ENCODE measurements at places on chromosomes 11 and 22.

DNA sequence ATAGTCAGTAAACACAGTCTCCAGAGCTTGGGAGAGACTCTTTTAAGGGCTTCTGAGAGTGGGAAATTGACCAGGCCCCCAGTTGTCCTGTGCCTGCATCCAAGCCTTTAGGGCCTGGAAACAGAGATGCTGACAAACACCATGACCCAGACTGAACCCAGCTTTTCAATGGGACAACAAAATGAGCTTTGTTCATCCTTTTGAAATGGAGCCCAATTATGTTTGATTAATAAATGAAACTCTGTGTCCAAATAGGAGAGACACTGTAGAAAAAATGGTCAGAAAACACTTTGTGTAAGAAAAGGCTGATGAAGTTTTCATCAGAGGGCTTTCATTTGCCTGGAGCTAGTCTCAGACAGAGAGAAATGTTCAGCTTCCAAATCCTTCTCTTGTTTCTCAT, 146.0 kb downstream of the RRAS2 start:
- no peak for DNase-seq

- no peak for DNase-seq
Measured at GRCh38 chr22:32411402-32411801, 645 bp downstream of the RTCB start.

DNA sequence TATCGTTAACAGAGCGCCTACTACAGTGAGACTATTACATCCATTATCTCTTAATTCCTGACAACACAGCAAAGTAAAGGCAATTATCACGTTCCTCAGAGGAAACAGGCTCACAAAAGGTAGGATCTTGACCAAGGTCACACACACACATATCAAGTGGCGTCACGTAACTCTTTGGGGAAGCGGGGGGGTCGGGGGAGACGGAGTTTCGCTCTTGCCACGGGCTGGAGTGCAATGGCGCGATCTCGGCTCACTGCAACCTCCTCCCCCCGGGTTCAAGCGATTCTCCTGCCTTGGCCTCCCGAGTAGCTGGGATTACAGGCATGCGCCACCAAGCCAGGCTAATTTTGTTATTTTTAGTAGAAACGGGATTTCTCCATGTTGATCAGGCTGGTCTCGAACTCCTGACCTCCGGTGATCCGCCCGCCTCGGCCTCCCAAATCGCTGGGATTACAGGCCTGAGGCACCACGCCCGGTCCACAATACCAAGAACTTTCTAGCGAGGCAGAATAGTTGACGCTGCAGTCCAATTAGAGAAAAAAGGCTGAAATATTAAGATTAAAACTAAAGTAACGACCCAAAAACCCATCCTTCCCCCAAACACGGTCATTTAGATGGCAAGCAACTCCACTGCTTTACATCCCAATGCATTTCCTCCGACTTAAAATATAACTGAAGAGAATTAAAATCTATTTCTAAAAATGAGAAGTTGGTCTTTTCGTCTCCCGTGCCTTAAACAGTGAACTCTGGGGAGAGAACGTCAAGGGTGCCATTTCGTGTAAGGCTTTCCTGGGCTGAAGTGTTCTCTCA, 1.2 kb downstream of the DDX17 start:
- peak; percentile 45 for DNase-seq

DNA sequence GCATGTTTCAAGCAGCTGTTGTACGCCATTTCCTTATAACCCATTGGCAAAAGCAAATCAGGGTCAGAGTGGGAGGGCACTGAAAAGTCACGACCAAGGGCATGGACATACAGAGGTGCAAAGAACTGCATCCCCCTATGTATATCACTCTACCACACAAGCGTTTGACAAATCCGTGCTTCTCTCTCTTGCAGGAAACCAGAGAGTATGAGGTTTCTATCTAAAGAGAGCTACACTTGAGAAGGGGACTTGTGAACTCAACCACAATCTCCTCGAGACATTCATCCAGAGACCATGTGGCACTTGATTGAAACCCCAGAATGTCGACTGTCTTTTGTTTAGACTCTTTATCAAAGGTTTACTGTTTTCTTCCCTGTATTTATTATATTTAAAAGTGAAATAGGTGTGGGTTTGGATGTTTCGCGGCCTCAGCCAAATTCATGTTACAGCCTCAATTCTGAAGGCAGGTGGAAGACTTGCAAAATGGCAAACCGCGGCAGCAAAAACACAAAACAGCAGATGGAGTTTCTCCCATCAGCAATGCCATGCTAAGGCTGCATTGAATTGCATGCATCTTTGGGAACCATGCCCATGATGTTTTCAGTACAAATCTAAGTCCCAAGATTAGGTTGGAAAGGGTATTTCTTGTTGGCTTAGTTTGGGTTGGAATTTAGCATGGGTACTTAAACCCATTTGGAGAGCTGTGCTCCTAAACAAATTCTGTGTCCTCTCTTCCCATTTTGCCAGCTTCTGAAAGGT, 48.8 kb upstream of the ASPHD2 start:
- DNase-seq, result no peak

- no peak for DNase-seq
Measured at GRCh38 chr11:126358763-126359160, 3.3 kb downstream of the ST3GAL4 start.

DNA sequence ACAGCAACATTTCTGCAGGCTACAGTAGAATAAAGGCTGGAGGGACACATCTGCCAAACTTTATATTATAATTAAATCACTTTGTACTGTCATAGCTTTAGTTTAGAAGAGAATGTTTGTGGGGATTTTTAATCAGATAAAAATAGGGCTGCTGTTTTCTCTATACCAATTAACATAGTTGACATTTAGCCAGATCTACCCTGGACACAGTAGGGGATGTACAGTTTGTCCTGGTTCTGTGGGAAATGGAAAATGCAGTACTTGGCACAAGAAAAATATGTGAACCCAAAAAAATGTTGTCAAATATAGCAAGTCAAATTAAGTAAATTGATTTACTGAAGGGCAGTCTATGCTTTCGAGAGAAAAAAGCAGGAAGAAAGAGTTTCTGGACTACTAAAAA, 20.8 kb upstream of the PICALM start:
- DNase-seq, result no peak

DNA sequence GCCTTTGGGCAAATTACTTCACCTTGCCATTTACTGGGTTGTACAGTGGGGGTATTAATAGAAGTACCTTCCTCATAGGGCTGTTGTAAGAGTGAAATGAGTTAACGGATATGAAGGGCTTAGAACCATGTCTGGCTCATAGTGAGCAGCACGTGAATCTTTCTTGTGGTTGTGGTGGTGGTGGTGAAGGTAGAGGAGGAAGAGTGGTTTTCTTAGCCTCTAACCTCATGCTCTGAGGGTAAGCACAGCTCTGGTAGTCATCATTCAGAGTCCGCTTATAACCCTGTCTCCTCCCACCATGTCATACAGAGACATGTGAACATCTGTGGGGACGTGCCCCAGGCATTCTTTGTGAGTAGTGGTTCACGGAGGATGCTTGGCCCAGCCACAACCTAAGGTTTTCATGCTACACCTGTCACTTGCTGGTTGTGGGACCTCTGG, 43.6 kb downstream of the TEAD1 start:
- DNase-seq, result peak; percentile 10

DNA sequence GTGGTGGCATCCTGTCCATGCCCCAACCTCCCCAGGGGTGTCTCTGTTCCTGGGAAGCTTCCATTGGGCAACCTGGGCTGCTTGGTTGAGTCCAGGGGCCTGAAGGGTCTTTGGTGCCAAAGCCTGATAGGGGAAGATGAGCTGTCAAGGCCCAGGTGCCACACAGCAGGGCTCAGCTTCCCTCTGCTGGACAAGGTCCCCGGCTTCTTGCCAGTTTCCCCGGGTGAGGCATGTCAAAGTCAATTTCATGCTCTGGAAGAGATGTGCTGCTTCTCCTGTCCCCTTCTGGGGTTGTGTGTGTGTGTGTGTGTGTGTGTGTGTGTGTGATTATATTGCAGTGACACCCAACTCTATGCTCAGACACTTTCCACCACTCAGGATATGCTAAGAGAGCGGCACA, 26.9 kb downstream of the TP53I11 start:
- no peak for DNase-seq

- no peak for DNase-seq
Measured at GRCh38 chr11:115626414-115626813, 122.2 kb upstream of the CADM1 start.

GRCh38 chr11:72250661-72251464, 6.9 kb upstream of the PHOX2A start:
- DNase-seq, result no peak

GRCh38 chr11:1571760-1572196, 293 bp downstream of the DUSP8 start:
- no peak for DNase-seq

DNA sequence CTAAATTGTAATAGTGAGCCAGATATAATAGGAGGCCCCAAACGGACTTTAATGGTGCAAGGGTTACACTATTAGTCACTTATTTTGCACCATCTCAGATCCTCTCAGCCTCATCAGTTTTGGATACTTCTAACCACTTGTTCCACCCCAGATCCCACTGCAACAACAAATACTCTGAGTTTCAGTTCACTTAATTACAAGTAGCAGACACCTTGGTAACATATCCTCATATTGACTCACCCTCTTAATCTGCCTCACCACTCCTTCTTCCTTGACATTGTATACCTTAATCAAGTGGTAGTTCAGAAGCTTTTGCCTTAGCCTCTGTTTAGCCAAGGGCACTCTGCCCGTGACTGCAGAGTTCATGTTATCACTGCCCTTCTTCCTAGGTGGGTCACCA, 256.1 kb upstream of the UBASH3B start:
- DNase-seq, result no peak

GRCh38 chr22:48649031-48649430, 1178.6 kb downstream of the BRD1 start:
- no peak for DNase-seq

- DNase-seq, result no peak
Measured at GRCh38 chr11:2776351-2777061, 76.7 kb upstream of the KCNQ1OT1 start.

GRCh38 chr22:41341990-41342389, 39.8 kb upstream of the TEF start:
- peak; percentile 11 for DNase-seq

- DNase-seq, result no peak
Measured at GRCh38 chr11:127919206-127920000, 668.0 kb downstream of the ETS1 start.

GRCh38 chr11:106137061-106137460, 59.6 kb downstream of the AASDHPPT start:
- no peak for DNase-seq

DNA sequence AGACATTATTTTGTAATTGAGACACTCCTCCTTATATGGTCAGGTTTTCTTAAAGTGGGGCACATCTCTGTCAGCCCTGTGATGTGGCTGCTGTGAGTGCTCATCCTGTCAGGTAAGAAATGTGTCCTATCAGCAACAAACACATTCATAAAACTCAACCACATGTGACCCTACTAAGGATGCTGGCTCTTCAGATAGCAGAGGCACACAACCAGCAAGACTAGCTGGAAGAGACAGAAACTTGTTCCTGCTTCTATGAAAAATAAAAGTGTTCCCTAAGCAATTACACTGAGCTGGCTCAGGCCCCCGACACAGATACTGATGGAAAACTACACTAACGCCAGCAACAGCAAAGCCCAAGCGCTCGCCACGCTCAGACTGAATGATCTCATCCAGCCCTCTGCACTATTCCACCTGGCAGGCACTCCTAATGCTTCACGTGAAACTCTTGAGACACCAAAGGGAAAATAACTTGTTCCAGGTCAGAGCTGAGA, 49.8 kb upstream of the CYP2D6 start:
- DNase-seq, result no peak

- no peak for DNase-seq
Measured at GRCh38 chr22:48263791-48264351, 1501.4 kb downstream of the TBC1D22A start.

- DNase-seq, result no peak
Measured at GRCh38 chr11:58640386-58641023, 18.0 kb downstream of the CNTF start.

DNA sequence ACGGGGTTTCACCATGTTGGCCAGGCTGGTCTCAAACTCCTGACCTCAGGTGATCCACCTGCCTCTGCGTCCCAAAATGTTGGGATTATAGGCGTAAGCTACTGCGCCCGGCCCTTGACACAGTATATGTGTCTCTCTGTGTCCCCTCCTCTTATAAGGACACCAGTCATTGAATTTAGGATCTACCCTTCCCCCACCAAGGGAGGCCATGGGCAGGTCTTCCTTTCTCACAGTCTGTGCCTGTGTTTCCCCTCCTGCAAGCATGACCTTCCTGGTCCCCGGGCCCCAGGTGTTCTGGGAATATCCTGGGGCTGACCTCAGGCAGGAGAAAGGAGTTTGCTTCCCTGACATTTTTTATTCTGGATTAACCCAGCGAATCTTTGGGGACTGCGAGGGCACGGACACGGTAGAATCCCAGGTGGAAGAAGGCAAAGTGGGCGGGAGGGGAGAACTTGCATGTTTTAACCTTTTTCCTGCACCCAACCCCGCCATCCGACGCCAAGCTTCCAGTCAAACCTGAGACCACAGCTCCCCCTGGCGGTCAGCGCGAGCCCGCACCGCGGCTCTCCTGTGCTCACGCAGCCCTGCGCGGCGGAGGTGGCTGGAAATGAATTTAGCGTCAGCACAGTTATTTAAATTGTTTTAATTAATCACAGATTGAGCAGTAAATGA, 42.1 kb upstream of the ISX start:
- peak; percentile 18 for DNase-seq

GRCh38 chr22:43643387-43643786, 168.7 kb downstream of the EFCAB6 start:
- no peak for DNase-seq

GRCh38 chr22:38724926-38725571, 19.3 kb downstream of the GTPBP1 start:
- DNase-seq, result no peak

DNA sequence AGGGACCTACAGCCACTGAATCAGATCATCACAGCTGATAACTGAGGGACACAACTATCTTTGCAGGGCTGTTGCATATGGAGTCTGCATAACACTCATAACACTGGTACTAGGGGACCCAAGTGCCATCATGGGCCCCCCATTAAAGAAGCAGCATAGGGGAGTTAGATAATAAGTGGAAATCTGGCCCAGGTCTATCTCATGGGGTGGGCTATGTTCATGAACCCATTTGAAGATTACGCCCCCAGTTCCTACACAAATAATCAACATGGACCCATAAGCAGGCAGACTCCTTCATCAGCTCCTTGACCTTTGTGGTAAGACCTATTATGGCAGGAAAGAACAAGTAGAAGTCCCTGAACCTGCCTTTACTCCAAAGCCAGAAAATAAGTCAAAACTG, 48.8 kb downstream of the ASCL2 start:
- no peak for DNase-seq

DNA sequence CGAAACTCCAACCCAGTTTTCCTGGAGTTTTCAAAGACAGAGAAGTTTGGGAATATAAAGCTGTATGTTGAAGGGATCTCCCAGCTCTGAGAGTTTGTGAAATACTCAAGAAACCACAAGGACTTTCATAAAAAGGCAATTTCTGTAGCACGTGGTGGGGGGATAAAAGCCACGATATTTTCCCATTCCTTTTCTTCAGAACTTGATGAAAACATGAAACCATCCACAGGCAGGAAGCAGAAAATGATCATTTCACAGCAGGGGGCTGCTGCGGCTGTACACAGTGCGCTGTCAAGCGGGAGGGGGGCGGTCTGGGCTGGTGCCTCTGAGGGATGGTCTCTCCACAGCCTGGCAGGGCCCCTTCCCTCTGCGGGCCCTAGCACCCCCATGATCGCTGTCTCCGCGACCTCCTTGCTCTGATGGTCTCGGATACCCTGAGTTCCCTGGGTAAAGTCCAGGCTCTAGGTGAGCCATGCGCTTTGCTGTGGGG, 423.2 kb downstream of the MN1 start:
- DNase-seq, result no peak

Measured in stimulated activated CD8-positive, alpha-beta memory T cell treated with anti-CD3 and anti-CD28 coated beads, Interleukin-4, amount 100 ng/mL, for 24 hours (primary cell).